Hepatic stellate cell (primary cell): ENCODE measurements at places on chromosomes 1 and 21.

DNA sequence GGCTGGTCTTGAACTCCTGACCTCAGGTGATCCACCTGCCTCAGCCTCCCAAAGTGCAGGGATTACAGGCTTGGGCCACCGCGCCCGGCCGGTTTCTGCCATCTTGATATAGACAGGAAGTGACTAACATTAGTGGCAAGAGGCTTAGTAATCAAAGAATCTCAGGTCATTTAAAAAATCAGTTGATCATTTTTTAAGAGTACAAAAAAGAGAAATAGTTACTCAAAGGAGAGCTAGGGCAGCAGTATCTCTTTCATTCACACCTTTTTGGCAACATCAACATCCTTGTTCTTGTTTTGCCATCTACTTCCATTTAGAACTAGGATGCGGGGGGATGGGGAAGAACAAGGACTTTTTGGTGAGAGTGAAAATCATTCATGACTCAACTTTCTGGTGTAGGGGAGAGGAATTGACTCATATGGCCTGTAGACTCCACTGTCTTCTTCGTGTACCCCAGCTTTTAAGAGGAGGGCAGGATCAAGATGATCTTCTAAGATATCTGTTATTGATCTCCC, 8.8 kb downstream of the FCRLB start:
- DNase-seq: peak; percentile 28

DNA sequence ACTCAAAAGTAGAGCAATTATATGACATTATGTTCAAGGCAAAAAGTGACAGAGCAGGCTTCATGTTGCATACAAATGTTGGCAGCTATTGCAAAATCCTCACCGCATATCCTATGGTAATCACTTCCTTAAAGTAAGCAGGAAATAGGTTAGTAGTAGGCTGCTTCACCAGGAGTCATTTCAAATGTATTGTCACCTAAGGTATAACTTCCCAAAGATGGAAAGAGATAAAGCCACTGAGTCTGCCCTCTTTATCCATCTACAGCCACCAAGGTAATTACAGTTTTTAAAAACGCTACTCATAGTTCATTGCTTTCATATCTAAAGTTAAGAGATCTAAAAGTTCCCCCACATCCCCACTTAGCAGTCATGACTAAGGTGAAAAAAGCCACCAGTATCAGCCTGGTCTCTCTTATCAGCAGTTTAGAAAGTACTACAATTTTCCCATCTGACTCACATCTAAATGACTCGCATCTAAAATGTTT, 31.6 kb upstream of the UBE2U start:
- peak; percentile 32 for DNase-seq

DNA sequence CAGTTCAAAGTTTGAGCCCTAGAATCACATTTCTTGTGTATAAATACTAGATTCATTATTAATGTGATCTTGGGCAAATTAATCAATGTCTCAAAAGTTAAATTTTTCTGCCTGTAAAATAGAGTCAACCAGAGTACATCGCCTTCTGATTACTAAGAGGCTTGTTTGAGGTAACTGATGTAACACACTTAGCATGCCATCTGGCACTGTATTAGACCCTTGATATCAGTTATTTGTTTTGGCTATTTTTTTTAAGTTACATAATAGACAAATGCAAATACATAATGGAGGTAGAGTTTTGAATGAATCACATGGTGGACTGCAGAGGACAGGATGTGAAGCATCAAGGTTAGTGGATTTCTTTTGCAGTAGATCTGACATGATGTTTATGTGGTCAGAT, 298.4 kb downstream of the ADGRL2 start:
- DNase-seq: no peak

DNA sequence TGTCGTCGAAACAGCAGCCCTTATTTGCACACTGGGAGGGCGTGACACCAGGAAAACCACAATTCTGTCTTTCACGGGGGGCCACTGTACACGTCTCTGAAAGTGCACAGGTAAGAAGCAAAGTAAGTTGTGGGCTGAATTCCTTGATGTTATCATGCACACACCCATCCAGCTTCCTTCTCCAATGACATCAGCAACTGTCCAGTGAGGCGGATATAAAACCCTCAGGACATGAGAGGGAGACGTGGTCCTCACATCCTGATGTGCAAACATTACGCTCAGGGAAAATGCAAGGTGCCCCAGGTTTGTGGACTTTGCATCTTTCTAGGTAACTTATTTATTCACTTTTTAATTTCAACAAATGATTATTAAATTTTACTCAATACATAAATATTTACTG, 3.0 kb downstream of the TFF1 start:
- DNase-seq: no peak

GRCh38 chr1:73770109-73770905, 427.7 kb downstream of the LRRIQ3 start:
- no peak for DNase-seq

- no peak for DNase-seq
Measured at GRCh38 chr1:185058876-185059275, 13.5 kb downstream of the RNF2 start.

GRCh38 chr1:44659566-44659965, 14.7 kb downstream of the TMEM53 start:
- DNase-seq: no peak

- DNase-seq: no peak
Measured at GRCh38 chr21:41605178-41605933, 97.4 kb upstream of the TMPRSS2 start.

DNA sequence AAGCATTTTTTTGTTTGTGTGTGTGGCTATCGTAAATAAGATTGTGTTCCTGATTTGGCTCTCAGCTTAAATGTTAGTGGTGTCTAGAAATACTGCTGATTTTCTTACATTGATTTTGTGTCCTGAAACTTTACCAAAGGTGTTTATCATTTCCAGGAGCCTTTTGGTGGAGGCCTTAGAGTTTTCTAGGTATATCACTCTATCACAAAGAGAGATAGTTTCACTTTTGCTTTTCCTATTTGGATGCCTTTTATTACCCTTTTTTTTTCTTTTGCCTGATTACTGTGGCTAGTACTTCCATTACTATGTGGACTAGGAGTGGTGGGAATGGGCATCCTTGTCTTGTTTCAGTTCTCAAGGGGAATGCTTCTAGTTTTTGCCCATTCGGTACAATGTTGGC, 109.6 kb downstream of the S1PR1 start:
- no peak for DNase-seq

GRCh38 chr1:213737398-213738035, 250.3 kb upstream of the PROX1 start:
- no peak for DNase-seq

- DNase-seq: peak; percentile 59
Measured at GRCh38 chr1:150165622-150166612, 16.2 kb downstream of the PLEKHO1 start.

GRCh38 chr1:145927916-145928643, 796 bp upstream of the RBM8A start:
- no peak for DNase-seq

DNA sequence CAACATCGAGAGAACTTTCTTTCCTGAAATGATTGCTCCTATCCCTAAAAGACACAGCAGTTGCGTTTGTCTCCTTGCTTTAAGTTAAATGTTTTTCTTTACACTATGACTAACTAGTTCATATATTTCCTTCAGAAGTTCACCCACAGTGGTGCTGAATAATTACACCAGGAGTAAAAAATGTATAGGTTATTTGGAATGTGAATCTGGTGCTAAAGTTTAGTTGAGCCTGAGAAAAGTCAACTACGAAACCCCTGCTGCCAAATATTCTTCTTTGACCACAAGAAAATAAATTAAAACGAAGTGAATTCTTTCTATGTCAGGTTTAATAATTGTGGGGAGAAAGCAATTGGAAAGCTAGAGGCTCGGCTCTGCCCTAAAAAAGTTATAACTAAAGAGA, 52.8 kb downstream of the C4BPA start:
- no peak for DNase-seq

- DNase-seq: no peak
Measured at GRCh38 chr1:107966550-107966949, 1.6 kb upstream of the VAV3 start.

DNA sequence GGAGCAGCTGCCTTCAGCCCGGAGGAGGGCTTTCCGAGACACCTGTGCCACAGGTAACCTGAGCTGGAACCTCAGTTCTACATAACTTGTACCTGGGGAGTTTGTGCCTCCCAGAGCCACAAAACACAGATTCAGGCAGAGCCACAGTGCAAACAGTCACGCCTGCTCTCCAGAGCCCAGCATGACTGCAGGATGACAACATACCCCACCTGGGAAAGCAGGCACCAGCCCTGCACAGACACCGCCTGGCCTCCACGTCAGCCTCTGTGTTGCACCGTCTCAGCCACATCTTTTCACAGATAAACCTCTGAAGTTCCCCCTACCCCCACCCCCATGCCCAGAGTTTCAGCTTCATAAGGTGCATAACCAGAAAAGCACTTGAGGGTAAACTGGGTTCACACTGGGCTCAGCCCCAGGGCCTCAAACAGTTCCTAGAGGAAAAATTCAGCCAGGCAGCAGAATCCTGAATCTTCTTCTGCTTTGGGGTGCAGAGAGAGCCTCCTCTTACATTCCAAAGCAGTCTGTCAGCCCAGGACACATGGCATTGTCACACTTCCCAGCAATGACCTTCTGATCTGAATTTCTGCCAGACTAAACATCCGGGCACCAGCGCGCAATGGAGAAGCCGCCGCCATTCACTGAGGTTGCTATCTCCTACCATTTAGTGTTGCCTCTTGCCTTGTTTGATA, 229.5 kb downstream of the TOMM20 start:
- peak; percentile 77 for DNase-seq
